H9 (cell line): ENCODE measurements at places on chromosomes 16 and 17.

GRCh38 chr17:37736428-37736827 lies 8.4 kb downstream of the HNF1B start:
- DNase-seq, result no peak

DNA sequence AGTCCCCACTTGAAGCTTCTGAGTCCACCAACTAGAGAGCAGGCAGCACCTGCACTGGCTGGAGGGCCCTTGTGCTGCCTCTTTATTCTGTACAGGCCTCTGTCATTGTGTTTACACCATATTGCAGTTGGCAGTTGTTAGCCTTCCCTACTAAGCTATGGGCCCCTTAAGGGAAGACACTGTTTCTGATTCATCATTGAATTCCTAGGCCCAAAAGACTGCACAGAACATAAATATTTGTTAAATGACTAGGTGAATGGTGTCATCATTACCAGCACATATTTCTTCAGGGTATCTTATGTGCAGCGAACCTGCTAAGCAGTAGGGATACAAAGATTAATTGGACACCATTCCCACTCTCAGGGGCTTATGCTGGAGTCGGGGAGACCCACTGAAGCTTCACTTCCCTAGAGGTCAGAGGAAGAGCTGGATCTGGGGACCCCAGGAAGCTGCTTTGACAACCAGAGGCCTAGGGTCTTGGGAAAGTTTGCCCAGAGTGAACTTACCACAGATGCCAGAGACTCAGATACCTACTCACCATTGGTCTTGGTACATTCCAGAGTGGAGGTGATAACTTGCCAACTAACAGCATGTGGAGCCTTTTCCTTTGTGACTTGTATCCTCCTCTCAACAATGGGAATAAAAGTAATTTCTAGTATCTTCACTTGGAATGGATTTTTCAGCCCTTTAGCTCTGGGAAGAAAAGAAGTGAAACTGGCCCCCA lies 28.7 kb upstream of the DDX52 start:
- no peak for DNase-seq

- no peak for DNase-seq
These were observed 426.2 kb upstream of the EEF2KMT start for GRCh38 chr16:5523829-5524228.

GRCh38 chr16:85010446-85010930 lies 847 bp downstream of the ZDHHC7 start:
- no peak for DNase-seq

DNA sequence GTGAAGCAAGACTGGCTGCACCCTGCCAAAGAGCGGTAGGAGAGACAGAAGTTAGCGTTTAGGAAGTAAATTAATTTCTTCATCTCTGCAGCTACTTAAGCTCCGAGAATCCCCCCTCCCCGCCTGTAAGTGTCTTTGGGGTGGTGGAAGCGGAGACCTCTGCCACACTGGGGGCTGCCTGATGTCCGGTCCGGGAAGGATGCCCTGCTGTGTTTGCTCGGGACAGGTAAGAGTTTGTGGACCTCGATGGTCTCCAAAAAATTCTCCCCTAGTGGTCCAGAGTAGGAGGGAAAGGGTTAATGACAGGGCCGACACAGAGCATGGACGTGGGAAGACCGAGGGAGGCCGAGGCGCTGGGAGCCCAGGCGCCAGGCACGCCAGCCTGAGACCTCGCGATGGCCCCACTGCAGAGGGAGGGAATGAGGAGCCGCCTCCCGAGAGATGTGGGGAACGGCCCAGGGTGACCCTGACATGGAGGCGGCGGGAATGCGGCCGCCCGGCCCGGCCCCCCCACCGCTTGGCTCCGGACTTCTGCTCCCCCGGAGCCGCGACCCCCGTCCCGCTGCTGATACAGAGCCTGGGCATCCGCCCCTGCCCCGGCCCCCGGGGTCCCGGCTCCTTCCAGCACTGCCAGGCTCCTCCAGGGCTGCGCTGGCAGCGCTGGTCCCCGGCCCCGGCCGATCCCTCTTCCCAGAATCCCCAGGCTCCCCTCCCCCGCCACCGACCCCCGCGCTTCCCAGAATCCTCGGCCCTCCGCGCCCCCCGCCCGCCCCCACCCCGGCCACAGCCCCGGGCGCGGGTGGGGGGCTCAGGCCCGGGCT lies 680 bp downstream of the ZNF629 start:
- DNase-seq, result no peak

DNA sequence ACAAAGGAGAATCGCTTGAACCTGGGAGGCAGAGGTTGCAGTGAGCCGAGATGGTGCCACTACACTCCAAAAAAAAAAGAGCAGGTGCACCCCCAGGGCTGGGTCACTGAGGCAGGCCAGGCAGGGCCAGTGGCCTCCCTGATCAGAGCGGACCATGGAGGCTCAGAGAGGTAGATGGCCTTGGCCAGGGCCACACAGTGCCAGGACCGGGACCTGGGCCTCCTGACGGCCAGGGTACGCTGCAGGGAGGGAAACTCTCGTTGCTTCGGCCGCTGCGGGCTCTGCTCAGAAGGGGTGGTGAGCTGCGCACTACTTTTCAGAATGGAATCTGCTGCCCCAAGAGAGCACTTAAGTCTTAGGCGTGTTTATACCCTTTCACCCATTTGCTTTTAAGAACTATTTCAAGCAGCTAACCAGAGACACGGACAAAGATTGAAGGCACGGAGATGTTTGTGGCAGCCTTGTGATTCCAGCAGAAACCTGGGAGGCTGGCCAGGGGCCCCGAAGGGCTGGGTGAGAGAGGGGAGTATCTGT lies 17.1 kb downstream of the MYO1C start:
- no peak for DNase-seq

- DNase-seq, result no peak
These were observed 34.9 kb downstream of the WNT9B start for GRCh38 chr17:46886310-46886663.

GRCh38 chr17:37820313-37820994 lies 75.6 kb upstream of the HNF1B start:
- no peak for DNase-seq

DNA sequence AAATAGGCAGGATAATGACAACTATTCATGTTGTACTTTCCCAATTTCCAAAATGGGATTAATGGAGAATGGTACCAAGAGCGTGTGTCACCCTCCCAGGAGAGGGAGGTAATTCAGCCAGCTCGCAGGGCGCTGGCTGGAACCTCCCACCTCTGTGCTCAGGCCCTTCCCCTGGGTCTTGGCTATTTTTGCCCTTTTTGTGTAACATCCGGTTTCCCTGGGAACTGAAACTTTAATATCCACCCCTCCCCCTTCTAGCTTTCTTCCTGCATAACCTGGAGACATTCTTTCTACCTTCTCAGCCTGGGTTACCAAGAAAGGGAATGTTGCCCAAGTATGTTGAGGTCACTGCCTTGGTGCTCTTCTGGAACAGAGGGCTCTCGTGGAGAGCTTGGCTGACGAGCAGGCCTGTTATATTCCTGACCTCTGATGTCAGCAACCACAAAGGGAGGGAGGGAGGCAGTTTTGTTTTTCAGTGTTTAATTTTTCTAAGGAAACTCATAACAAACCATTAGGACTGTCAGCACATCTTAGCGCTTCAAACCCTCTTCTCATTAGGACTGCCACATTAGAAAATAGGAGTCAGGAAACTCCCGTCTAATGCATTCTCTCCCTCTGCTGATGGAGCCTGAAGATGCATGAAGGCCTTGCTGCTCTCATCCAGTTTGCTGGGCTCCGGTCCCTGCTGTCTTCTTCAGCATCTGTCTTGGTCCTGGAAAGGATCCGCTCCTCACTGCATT lies 25.6 kb downstream of the ITGB3 start:
- no peak for DNase-seq

- peak; percentile 75 for DNase-seq
These were observed 16.5 kb downstream of the FCSK start for GRCh38 chr16:70470927-70471341.

DNA sequence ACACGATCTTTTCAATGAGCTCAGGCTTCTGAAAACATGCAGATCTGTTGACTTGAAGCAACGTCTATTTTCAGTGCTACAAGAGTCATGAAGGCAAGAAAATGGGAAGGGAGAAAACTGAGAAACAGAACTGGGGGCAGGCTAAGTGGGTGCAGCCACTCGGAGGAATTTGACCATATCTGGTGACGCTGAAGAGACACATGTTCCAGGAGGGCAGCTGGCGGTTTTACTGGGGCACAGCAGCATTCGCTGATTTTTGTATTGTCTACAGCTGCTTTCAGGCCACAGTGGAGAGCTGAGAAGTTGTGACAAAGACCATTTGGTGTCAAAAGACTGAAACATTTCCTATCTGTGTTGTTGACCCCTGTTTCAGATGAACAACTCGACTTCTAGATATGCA lies 103.0 kb upstream of the ELAC2 start:
- DNase-seq, result no peak

DNA sequence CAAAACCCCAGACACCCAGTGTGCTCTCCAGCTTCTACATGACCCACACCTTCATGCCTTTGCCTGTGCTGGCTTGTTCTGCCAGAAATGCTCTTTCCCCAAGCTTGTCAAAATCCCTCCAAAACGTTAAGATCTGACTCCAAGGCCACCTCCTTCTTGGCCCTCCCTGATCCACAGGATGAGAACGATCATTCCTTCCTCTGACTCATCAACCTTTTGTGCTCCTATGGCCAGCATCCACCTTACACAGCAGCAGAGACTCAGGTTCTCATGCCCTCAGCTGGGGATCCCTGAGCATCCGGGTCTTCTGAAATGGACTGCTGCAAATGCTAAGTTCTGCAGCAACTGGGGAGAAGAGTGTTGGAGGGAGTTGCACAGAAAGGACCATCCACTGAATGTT lies 2.9 kb downstream of the ZBTB4 start:
- no peak for DNase-seq

DNA sequence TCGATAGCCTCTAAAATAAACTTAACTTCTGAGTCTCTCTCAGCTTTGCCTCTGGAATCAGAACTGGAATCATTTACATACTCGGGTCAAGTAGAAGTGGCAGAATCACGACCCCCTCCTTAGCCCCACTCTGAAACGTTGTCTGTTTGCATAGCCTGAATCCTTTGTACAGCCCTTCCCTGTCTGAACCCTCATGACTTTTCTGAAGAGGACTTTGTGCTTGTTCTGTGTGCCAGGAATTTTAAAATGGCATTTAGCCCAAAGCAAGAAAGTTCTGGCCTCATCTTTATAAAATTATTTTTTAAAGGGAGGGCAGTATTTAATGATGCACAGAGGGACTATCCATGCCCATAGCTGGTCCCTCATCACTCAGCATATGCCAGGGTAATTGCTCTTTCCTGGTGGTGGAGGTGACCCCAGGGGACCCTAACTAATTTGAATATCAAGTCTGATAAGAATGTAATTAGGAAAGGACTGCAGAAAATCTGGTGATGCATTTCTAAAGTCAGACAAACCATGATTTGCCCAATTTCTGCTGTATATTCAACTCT lies 342.7 kb upstream of the TNRC6C start:
- no peak for DNase-seq

DNA sequence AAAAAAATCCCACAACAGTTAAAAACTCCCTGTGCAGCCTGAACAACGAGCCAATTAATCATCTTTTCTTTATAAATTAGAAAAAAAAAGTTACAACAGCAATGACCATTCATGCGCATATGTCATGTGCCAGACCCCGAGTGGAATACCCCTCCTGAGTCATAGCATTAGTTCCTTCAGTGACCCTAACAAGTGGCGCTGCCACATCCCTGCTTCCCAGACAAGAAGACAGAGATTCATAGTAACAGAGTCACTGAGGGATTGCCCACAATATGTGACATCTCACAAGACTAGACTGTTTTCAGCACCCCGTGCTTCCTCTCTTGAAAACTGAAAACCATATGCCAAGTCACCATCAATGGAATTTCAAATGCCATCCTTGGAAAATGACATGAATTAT lies 7.9 kb downstream of the UMOD start:
- DNase-seq, result no peak

GRCh38 chr16:1036726-1037393 lies 35.7 kb upstream of the SSTR5 start:
- no peak for DNase-seq

GRCh38 chr17:47704116-47704515 lies 10.2 kb downstream of the TBKBP1 start:
- no peak for DNase-seq

DNA sequence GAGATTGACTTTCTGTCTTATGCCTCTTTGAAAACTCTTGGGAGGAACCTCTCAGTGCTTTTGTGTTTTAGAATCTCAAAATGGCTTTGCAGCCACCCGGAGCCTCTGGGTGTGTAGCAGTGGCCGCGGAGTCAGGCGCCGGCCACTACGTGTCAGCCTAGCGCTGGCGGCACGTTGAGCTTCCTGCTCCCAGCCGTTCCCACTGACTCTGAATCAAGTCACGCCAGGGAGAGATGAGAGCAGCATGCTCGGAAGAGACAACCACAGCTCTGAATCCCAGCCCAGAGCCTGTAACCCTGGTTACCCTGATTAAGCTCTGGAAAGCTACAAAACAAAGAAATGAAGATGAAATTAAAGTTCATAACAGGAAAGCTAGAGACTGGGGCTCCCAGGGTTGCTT lies 97.4 kb upstream of the CACNG5 start:
- peak; percentile 79 for DNase-seq

DNA sequence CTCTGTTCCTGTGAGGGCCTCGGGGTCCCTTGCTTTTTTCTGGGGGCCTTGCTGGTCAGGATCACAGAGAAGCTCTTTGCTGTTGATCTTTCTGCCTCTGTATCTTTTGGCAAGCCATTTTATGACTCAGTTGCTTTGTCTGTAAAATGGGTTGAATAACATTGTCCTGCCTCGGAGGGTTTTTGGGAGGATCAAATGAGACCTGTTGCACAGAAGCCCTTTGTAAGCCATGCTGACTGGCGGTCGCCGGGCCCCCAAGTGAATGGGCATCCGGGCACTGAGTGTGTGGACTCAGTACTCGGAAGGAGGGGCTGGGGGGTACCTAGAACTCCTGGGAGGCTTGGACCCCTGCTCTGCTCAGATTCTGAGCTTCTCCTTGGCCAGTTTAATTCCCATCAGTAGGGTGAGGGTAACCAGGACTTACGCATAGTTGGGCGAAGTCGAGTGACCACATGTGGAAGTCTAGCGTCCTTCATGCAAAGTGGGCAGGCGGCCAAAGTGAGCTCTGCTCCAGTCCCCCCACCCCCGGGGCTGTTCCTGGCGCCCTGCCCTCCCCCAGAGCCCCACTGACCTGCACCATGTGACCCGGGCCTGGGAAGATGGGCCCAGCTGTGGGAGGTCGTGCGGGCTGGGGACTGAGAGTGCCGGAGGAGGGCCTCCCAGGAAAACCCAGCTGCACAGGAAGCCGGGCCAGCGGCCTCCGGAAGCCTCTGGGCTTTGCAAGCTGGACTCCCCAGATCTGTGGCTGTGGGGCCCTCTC lies 284.0 kb downstream of the SEC14L1 start:
- DNase-seq, result no peak

DNA sequence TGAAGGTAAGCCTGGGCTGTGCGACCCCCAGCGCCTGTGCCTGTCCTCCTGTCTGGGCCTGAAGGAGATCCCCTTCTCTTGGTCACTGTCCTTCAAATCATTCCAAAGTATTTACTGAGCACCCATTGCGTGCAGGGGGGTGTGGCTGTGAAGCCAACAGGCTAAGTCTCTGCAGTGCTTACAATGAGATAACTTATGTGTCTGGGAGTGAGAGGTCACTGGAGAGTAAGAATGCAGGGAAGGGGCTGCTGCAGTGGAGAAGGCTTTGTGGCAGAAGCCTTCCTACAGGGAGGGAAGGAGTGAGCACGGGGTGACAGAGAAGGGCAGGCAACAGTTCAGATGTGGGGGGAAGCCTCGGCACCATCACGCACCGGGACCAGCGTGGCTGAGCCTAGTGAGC lies 11.2 kb upstream of the SMIM5 start:
- DNase-seq, result no peak
